CD4-positive, alpha-beta T cell treated with Interleukin-6 at 100 ng/mL for 8 hours (primary cell): ENCODE measurements at places on chromosomes 3 and 15.

DNA sequence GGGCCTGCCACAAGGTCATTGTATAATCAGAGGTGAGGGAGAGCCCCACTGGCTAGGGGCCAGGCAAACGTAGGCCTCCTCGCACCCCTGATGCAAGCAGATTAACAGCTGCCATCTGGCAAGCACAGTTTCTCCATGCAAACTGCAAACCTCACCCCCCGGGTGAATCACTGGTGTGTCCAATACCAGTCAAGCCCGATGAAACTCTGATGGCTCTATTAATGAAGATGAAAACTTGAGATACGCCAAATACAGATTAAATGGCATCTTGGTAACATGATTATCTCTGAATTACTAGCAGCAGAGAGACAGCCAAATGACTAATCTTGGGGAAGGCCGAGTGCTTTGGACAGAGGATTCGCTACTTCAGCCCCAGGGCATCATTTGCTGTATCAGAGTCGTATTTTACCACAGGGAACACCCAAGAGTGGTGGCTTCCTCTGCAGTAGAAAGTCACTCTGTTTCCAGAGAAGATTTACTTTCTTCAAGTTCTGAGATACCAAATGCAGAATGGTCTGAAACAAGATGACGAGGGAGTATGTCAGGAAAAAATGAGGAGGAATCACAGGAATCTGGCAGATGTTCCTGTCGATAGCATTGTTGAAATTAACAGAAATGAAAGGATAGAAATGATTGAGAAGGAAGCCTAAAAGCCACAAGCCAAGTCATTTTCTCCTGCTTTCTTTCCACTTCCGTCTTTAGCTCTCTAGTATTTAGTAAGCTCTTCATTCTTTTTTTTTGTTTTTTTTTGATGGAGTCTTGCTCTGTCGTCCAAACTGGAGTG is 96.2 kb upstream of the NR2F2 start:
- DNase-seq = no peak

GRCh38 chr3:36813305-36813704 is 49.0 kb upstream of the DCLK3 start:
- DNase-seq = no peak

DNA sequence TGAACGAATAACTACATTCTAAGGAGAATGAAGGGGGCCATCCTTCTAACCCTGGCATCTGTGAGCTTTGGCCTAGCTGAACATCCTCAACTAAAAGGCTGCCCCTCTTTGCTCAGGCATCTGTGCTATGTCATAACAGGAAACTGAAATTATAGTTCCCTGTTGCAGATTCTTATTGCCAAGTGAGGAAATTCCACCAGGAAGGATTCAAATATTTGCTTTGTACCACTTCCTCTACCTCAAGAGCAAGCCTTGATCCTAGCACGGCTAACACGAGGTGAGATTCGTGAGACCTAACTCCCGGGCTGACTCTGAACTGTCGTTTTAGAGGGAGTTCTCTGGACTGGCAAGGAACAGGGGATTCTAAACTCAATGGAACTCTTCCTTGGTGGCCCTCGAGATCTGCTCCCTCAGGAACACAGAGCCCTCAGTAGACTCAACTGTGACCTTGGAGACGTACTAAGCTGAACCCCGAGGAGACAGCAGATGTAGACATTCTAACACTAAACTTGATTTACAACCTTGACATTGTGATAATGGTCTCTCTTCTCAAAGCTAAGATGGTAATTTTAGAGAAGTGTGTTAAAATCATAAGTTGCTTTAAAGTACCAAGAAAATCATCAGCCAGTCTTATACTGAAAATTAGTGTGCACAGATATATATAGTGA is 4.2 kb downstream of the SPG21 start:
- no peak for DNase-seq

DNA sequence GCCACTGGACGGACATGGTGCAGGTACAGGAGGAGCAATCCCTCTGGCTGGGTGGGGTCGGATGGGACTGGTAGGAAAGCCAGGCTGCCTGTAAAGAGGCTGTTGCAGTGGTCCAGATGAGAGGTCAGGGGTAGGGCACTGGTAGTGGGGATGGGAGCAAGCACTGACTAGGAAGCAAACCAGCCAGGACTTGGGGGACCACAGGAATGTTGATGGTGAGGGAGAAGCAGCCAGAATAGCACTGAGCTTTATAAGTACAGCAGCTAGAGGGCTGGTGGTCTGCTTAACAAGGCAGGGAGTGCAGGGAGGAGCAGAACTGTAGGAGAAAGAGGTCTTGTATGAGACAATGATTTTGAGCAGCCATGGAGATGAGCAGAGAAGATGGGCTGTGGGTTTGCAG is 38.7 kb upstream of the PTPN23 start:
- no peak for DNase-seq

- DNase-seq = peak; percentile 59
Observed at GRCh38 chr15:55846116-55846707, 103.3 kb upstream of the PRTG start.
